ENCODE measurements at places on chromosomes 16 and 17. TPM values are rescaled to one million over a fixed set of nuclear protein-coding genes. Genes with fewer than 3 reads are reported as not detected.

SARM1 gene
- polyA plus RNA-seq, result 4.4 TPM

TMEM88 gene
- 121 TPM for polyA plus RNA-seq

PMM2 gene
- 9.4 TPM for polyA plus RNA-seq

COX4I1 gene
- polyA plus RNA-seq, result 2,661 TPM

PRSS36 gene
- polyA plus RNA-seq, result 3.4 TPM

MYL4 gene
- polyA plus RNA-seq, result 36.5 TPM

CCL4L2 gene
- not detected for polyA plus RNA-seq

HAGHL gene
- 17.9 TPM for polyA plus RNA-seq

NPTX1 gene
- polyA plus RNA-seq, result 0.03 TPM

RGS9 gene
- polyA plus RNA-seq, result 0.61 TPM

CDH11 gene
- 3.2 TPM for polyA plus RNA-seq

MEIOC gene
- 0.03 TPM for polyA plus RNA-seq

TNFRSF13B gene
- not detected for polyA plus RNA-seq

CDC6 gene
- 0.66 TPM for polyA plus RNA-seq
